ENCODE measurements at places on chromosomes 11 and 22.

DNA sequence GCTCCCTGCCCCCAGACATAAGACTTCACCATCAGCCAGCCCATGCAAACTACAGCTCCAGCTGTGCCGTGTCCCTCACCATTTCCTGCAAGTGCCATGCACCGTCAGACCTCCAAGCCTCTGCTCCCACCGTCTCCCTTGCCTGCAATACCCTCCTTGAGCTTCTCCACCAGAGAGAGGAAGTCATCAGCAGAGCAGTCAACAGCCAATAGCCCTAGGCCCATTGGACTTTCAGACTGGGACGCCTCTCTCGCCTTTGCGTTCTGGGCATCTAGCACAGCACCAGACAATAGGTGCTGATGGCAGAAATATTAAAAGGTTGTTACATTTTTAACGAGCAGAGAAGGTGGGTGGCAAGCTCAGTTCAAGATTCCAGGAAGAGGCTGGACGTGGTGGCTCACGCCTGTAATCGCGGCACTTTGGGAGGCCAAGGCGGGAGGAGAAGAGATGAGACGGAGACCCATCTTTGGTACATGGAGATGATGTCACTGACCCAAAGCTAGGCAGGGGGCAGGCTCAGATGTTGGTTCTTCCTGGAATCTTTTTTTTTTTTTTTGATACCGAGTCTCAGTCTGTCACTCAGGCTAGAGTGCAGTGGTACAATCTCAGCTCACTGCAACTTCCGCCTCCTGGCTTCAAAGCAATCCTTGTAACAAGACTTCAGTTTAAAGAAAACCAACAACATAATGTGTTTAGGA is 31.9 kb downstream of the SCGB1A1 start:
- no peak for DNase-seq

- DNase-seq, result no peak
Measured at GRCh38 chr11:121890946-121891515, 225.0 kb downstream of the BLID start.

DNA sequence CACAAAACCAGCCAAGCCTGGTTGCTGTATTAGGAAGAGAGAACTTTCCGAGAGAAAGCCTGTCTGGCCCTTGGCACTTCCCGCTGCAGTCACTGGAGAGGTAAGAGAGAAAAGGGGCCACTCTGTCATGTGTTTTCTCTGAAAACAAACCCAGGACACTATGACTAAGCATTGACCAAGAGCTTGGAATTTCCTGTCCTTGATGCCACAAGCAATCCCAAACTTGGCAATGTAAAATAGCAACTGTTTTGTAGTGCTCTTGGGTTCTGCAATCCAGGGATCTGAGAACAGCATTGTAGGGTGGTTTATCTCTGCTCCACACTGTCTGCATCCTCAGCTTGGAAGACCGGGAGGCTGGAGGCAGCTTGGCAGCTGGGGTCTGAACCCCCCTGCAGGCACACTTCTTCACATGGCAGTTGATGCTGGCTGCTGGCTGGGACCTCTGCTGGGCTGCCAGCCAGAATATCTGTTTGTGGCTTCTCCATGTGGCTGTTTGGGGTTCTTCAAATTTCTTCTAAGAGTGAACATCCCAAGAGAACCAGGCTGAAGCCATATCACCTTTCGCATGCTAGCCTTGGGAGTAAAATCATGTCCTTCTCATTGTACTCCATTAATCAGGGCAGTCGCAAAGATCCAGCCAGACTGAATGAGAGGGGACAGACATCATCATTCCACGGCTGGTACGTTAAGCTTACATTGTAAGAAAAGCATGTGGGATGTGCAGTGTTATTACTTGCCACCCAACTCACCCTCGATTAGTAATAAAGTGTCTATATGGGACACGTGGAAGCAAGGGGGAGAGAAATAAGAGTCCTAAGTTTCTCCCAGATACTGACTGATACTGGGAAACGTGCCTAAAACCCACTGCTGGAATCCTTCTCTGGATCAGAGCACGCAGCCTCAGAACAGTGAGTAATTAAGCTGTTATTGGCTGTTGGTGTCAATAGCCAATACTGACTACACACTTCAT is 537.4 kb upstream of the B3GAT1 start:
- peak; percentile 36 for DNase-seq

- DNase-seq, result no peak
Measured at GRCh38 chr11:203945-204586, 3.1 kb downstream of the BET1L start.

DNA sequence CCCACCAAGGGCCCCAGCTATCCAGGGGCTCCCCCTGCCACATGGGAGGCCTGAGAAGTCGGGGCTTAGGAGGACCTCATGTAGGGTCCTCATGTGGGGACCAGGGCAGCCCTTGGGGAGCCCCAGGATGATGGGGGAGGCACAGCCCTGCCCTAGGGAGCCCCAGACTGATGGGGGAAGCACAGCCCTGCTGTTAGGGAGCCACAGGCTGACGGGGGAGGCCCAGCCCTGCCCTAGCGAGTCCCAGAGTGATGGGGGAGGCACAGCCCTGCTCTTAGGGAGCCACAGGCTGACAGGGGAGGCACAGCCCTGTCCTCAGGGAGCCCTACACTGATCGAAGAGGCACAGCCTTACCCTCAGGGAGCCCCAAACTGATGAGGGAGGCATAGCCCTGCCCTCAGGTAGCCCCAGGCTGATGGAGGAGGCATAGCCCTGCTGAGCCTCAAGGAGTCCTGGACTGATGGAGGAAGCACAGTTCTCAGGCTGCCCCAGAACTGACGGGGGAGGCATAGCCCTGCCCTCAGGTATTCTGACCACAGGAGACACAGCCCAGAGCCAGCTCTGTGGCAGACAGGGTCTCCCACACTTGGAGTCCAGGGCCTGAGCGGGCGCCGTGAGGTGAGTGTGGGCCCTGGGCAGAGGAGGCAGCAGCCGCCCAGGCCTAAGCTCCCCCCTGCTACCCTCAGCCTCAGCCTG is 10.8 kb downstream of the PRR33 start:
- DNase-seq, result no peak

- peak; percentile 57 for DNase-seq
Measured at GRCh38 chr22:27804470-27805297, 3.1 kb upstream of the MN1 start.

DNA sequence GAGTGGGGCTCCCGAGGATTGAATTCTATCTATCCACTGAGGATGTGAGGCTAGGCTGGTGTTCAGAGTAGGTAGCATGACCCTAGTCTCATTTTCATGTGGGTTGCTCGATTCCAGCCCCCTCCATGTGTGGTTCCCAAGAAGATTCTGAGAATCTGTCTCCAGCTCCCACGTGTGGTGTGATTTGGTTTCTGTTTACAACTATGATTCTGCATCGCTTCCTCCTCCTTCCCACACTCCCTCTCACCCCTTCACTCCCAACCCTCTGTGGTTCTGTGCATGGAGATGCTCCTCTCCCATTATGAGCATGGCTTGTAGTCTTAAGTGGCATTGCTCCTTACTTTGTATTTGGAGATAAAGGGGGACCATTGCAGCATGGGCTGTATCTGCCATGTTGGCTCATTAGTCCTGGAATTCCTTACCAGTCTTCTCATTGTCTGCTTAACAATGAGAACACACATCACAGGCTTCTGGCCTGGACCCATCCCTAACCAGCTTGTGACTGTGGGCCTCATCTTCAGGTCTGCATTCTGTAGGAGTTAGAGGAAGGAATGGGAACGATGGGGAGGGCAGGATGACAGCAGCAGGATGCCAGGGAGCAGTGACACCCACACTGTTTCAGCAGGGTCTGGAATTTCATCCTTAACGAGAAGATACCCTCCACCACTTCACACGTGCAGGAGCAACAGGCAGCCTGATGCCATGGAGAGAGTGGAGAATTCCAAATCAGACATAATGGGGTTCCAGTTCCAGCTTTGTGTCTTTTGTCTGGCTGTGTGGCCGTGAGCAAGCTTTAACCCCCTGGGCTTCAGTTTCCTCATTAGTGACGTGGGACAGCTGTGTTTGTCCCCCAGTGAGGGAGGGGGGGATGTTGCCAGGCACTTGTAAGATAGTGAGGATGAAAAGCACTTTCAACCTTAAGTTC is 86.0 kb downstream of the CCDC81 start:
- DNase-seq, result peak; percentile 56

DNA sequence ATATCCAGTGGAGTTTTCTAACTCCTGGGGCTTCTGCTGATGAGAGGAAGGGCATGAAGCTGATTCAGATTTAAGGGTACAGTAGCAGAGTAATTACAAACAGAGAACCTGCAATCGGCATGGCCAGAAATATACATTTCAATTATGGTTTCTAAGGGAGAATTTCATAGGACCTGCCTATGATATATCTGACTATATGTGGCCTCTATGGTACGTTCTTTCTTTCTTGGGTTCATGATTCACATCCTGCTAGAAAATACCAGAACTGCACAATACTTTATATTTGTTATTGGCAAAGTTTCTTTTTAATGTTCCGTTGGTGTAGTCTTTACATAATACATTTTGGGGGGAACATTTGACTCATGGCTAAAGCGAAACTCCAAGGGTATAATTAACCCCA is 63.1 kb upstream of the TTC12 start:
- peak; percentile 10 for DNase-seq

DNA sequence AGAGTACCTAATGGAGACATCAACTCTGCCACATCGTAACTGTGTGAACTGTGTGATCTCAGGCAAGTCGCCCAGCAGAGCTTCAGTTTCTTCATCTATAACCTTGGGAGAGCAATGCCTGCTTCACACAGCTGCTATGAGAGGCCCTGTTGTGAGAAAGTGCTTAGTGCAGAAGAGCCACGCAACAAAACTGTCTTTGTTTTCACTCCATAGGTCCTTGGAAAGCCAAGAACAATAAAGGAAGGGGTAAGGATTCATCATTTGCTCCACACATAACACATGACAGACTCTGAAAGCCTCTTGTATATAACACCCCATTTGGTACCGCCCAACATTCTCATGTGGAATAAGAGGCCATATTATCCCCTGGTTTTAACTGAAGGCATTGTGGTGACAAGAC is 231.9 kb upstream of the ISX start:
- DNase-seq, result no peak

DNA sequence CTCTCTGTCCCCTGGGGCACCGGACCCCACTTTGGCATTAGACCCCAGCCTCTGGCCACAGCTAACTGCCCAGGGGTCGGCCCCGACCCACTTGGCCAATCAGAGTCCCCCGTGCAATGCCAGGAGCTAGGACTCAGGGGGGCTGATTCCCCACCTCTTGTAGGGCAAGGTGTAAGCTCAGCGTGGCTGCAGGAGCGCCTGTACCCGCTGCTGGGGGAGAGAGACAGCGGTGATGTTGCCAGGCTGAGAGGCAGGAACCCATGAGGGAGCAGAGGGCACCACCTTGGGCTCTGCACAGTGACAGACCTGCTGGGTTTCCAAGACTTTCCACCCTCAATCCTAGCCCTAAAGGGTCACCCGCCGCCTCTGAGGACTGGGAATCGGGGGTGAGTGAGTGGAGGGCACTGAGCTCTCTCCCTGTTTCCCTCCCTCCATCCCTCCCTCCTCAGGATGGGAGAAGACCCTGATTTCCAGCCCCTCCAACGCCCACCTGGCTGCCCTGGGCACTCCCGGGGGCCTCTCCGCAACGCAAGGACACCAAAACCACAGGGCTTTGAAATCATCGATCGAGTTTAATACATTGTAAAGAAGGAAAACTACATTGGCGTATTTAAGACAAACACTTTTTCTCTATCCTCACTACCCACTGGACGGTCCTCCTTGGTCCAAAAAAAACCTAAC is 128.4 kb downstream of the ARHGAP8 start:
- DNase-seq, result no peak

DNA sequence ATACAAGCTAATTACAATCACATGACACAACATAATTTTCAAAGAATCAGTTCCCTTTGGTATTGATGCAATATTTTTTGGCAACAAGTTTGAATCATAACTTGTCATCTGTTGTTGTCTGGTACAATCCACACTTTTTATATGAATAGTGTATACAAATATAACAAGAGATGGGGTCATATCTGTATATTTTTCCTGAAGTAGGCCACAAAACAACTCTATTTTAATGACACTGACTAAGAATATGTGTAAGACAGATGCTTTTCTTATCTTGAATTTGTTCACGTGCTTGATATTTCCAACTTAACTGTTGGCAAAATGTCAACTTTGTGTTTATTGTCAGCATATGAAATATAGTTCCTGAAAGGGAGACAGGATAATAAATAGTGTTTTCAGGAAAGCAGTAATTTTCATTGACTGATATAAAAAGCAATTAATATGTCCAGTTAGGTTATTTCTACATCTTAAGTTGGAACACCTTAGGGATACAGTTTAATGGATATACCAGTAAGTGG is 27.9 kb downstream of the NOX4 start:
- no peak for DNase-seq

DNA sequence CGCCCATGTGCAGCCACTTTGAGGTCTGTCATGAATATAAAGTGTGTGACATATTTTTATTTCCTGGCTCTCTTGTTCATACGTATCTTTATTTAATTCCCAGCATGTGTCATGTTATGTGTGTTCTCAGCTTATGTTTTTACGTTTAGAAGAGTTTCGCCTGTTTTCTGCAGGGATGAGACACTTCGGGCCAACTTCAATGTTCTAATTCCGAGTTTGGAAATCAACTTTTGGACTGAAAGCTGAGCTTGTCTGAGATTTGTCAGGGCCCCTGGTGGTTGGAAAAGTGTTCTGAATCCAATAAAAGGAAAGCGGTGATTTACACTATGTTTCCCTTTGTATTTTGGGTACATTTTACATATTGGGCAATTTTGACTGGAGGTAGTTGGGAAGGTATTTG is 810.7 kb downstream of the TBC1D22A start:
- no peak for DNase-seq

GRCh38 chr22:38858492-38858891 is 13.5 kb downstream of the CBX6 start:
- DNase-seq, result no peak

DNA sequence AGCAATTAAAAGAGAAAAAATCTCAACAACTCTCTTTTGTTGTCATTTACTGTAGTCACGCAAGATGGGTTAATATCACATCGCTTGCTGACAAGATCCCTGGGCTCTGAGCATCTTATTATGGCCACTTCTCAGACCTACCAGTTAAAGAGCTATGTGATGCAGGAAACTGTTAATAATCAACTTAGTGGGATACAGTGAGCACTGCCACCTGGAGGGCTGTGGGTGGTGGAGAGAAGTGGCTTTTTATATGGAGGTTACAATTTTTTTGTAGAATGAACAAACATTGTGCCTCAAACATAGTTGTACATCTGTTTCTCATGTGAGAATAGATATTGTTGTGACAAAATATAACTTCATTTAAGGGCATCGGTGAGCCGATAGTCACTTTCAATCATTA is 181.0 kb downstream of the TENM4 start:
- no peak for DNase-seq

GRCh38 chr11:119693253-119693815 is 35.7 kb downstream of the NECTIN1 start:
- no peak for DNase-seq

GRCh38 chr11:10314199-10315072 is 9.6 kb downstream of the ADM start:
- DNase-seq, result peak; percentile 83

GRCh38 chr11:99739464-99740089 is 718.8 kb downstream of the CNTN5 start:
- peak; percentile 55 for DNase-seq

- DNase-seq, result no peak
Measured at GRCh38 chr22:25497716-25498115, 66.8 kb upstream of the GRK3 start.

GRCh38 chr11:18907391-18907790 is 31.8 kb downstream of the MRGPRX1 start:
- no peak for DNase-seq
